Thoracic aorta (tissue), 2 donors: ENCODE measurements at places on chromosomes 3 and 15.

DNA sequence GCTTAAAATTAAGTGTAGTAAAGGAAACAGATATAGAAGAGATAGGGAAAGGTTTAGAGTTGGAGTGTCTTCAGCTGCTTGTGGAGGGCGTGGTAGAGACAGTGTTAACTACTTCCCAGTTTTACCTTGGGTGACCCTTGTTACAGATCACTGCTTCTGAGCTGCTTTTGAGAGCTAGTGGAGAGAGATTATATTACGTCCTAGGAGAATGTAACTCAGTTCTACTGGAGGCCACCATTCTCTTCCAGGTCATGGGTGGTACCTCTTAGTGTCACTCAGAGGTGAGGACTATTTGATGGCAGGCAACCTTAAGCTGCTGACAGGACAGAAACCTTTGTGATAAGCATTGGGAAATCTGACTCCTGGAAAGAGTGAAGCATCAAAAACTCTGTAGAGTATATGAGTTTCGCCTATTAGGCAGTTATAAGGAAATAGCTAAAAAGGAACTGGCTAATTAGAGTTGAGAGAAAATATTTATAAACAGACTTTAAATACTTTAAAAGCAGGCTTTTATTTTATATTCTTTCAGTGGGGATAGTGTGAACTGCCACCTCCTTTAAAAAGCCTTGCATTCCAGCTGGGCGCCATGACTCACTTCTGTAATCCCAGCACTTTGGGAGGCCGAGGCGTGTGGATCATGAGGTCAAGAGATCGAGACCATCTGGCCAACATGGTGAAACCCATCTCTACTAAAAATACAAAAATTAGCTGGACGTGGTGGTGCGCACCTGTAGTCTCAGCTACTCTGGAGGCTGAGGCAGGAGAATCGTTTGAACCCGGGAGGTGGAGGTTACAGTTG lies 106.5 kb downstream of the ZNF609 start:
- no peak for DNase-seq

DNA sequence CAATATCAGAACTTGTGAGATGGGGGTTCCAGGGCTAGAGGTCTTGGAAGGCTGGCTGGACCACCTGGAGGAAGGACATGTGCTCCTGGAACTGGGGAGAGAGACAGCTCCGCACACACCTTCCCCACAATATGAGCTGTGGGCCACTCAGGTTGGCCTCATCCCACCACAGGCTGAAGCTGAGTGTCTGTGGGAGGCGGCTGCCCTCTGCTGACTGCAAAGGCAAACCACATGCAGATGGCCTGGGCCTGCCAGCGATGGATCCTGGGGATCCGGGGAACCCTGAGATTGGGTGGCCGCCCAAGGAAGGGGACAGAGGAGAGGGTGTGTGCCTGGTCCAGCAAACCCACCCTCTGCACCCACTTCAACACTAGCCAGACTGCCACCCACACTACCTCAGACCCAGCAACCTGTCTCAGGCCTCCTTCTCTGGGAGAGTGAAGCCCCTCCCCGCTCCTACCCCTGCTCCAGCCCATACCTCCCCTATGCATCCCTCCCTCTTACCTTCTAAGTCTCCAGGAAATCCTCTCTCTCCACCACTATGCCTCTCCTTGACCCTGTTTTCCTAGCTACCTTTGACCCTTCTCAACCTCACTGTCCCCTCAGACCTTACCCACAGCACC lies 44.8 kb downstream of the CYP11A1 start:
- no peak for DNase-seq

DNA sequence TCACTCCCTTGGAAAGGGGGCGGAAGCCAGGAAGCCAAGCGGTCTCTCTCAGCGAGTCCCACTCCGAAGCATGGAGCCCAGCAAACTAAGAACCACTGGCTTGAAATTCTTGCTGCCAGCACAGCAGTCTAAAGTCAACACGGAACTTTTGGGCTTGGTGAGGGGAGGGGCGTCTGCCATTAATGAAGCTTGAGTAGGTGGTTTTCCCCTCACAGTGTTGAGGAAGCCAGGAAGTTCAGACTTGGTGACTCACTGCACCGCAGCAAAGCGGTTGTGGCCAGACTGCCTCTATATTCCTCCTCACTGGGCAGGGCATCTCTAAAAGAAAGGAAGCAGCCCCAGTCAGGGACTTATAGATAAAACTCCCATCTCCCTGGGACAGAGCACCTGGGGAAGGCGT lies 665.4 kb upstream of the CBLB start:
- no peak for DNase-seq

DNA sequence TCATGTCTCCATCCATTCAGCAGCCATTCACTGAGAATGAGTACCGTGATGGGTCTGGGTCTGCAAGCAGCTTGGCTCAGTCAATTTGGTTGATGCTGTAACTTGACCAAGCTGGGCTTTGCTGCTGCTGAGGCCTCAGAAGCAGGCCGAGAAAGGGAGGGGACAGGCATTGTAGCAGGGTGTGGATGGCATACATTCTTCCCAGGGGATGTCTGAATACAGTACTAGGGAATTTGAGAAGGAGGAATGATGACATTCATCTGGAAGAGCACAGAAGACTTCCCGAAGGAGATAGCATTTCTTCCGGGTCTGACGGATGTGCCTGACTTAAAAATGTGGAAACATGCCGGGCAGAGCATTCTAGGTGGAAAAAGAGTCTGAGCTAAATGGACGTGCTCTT lies 105.3 kb upstream of the ADPGK start:
- DNase-seq, result no peak

- no peak for DNase-seq
Measured at GRCh38 chr3:163622384-163622783, 1455.9 kb downstream of the SI start.

DNA sequence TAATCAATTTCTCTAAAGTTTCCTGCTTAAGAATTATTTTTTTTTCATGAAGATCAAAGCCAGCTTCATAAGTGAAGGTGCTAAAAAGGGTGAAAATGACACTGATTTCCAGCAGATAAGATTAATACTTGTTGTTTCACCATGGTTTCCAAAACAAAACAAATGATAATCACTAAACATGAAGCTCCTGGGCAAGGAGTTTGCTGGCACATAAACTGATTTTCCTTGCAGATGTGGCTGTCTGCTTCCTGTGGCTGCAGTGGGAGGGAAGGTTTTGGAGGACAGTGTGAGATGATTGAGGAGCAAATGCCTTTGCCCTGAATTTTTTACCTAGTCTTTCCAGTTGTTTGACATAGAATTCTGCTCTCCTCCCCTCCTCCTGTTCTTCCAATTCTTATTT lies 228.8 kb downstream of the DIPK2A start:
- no peak for DNase-seq

- no peak for DNase-seq
Measured at GRCh38 chr3:69809076-69809835, 70.0 kb downstream of the MITF start.

DNA sequence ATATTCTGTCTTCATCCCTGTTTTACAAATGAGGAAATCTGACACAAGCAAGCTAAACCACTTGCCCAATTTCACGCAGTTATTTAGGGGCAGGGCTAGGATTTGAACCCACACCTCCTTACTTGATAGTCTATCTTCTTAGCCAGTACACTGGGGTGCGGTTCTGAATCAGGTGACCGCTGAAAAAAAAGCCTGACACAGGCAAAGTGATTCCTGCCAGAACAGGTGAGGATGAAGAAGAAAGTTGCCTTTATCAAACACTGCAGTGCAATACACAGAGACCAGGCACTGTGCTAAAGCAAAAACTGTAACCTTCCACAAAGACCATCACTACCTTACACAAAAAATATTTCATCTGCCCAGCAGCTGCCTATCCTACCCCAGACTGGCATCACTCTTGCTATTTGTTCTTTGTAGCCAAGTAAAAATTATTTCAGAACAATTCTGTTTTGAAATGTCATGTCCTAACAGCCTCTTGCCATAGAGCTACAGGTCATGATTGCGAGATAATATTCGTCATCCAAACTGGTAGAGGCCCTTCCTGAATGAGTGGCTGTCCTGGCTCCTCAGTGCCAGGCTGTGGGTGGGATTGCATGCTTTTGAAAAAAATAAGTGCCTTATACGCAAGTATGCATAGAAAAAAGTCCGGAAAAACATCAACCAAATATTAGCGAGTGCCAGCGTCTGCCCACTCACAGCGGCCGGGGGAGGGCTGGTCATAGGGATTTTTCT lies 142.3 kb upstream of the TPM1 start:
- no peak for DNase-seq

DNA sequence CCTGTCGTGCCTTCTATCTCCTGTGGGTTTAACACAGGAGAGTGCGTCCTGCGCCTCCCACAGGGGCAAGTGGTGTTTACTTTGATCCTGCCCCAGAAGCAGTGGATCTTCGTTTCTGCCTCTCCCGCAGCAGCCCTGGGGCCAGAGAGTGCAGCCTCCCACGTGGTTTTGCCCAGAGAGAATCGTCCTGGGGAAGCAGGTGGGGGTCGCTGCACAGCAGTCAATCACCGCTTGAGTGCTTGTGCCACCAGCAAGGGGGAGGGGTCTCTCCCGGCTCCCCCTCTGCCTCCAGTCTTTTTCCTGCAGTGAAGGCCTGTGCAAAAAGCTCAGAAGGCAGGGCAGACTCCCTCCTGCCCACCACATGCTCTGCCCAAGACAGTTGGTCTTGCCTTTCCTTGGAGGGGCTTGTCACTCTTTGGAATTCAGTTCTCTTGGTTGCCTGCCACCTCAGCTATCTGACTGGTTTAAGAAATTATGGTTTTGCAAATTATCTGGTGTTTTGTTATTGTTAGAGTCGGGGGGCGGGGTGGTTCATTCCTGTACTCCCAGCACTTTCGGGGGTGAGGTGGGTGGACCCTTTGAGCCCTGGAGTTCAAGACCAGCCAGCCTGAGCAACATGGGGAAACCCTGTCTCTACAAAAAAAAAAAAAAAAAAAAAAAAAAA lies 26.9 kb downstream of the STOML1 start:
- no peak for DNase-seq

- no peak for DNase-seq
Measured at GRCh38 chr3:181782306-181782954, 70.7 kb downstream of the SOX2 start.

- DNase-seq, result no peak
Measured at GRCh38 chr15:58342508-58342907, 89.3 kb upstream of the LIPC start.

DNA sequence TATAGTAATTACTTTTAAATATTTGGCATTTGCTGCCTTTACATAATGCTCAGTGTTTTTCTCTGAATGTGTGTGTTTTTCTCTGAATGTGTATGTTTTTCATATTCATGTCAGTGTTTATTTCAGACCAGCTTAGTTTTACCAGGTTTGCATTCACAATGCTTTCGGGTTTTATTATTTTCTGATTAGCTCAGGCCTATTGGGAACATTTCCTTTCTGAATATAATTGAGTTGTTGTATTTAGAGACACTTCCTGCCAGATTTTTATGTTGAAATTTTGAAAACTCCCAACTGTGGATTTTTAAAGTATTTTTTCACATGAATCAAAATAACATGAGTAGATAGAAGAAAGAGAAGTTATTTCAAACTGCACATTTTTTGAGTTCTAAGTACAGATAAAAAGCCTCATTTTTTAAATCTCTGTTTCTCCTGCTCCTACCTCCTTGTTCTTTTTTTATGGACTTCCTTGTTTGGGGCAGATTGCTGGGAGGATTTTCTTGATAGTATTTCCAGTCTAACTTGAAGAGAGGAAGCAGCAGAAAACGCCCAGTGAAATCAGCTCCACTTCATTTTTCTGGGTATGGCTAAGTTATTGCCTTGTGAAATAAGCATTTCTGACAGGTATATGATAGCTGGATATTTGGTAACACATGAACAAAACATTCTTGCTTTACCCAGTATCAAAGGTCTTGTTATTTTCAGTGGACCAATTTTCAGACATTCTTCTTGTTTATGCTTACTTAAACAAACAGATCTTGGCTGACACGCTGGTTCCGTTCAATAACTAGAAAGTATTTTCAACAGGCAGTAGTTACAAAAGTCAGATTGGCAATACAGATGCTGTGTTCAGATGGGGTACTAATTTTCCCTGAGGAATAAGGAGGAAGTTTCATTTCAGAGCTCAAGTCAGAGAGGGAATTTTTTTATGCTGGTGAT lies 70.7 kb downstream of the RIOX2 start:
- no peak for DNase-seq

DNA sequence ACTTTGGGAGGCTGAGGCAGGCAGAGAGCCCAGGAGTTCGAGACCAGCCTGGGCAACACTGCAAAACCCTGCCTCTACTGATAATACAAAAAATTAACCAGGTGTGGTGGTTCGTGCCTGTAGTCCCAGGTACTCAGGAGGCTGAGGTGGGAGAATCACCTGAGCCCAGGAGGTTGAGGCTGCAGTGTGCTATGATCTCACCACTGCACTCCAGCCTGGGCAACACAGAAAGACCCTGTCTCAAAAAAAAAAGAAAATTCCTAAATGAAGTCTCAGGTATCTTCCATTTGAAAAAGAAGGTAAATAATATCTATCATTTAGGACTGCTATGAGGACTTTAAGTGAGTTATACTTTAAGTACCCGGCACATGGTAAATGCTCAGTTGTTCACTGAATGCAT lies 2.9 kb downstream of the SMARCC1 start:
- no peak for DNase-seq

- DNase-seq, result no peak
Measured at GRCh38 chr3:54783611-54784010, 144.2 kb downstream of the LRTM1 start.

GRCh38 chr3:52259035-52259434 lies 13.5 kb downstream of the PPM1M start:
- DNase-seq, result no peak

- no peak for DNase-seq
Measured at GRCh38 chr3:110583373-110583935, 488.2 kb upstream of the NECTIN3 start.

DNA sequence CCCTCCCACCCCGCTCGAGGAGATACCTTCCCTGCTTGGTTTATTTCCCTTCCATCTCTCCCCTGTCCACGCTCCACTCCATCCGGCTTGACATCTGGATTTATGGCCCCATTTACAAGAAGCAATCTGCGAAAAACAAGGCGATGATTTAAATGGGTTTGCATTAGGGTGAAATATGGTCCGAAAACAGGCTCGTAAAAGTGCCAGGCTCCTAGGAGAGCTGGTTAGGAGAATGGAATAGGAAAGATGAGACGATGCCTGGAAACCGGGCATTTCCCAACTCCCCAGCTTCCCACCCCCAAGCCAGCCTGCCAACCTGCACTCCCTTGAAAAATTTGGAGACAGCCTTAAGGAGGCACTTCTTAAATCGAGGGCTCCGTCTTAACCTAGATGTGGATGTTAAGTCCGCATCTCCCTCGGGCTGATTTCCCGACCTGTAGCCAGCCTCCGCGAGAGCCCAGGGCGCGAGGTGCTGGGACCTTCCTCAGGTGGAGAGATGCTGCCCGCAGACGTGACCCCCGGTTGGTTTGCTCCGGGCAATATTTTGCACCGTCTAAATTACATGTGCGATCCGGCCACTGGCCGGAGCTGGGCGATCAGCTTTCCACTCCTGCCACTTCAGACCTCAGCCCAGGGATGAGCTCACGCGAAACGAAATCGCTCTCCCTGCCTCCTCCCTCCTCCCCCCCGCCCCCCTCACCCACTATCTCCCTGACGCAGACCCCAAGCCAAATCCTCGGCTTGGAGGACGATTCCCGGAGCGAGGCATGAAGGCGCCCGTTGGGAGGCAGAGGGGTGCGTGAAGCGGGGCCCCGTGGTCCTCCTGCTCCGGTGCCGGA lies 1.3 kb downstream of the GRM7 start:
- DNase-seq, result no peak
